ENCODE measurements at places on chromosomes 4 and X.

GRCh38 chr4:16794816-16795445, 103.5 kb downstream of the LDB2 start:
- no peak for DNase-seq

DNA sequence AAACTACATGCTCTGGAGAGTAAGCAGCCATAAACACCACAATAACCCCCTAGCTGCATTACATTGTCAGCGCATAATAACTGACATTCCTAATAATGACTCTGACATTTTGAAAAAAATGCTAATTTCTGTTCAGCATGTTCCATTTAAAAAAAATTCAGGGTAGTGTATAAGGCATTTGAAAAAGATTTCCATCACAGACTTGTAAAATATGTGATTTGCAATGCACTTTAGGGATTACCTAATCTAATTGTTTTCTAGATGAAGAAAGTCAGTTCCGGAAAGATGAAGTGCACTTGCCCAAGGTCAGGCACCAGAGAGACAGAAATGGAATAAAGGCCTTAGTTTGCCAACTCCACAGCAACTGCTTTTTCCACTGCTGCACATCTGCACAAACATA, 55.3 kb downstream of the FANCB start:
- no peak for DNase-seq

DNA sequence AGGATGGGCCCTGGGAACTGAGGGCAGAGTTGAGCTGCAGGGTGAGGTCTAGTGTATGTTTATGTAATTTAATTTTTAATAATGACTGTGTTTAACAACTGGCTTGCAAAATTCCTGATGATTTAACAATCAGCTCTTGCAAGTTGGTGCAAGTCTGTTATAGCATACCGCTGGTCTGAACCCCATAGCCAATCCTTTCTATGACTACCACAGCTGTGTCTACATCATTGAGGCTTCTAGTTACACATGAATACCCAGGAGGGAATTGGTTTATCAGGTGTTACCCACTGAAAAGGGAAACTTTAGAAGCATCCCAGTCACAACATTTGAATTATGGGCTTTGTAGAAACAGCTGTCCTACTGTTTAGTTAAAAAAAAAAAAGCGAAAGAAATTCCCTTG, 38.3 kb downstream of the SUPT20HL1 start:
- DNase-seq: no peak

DNA sequence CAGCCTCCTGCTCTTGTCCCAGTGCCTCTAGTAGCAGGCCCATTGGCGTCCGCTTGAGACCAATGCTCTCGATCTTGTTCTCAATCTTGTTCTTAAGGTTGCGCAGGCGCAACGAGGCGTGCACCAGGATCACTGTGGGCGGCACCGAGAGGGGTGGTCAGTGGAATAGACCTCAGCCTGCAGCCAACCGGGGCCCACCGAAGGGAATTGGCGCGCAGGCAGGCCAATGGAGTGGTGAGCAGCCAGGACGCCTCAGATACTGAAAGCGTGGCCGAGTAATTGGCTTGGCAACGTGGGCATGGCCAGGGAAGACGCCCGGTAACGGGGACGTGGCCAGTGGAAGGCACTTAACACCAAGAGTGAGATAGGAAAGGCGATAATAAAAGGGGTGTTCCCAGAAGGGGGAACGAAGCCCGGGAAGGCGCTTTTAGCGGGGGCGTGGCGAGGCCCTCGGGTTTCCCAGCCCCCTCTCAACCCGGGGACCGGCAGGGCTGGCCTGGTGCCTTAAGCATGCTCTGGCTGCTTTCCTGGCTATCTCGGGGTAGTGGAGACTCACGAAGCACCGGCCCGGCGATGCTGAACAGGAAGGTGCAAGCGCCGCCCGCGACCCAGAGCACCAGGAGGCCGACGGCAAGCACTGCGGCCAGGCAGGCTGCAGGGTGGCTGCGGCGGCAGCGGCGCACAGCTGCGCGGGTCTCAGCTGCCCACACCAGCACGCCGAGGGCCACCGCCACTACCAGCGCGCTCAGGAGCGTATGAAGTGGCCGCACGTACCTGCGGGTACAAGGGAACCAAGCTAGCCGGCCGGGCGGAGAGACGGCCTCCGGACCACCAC, 1.7 kb downstream of the PRAF2 start:
- DNase-seq: no peak

- DNase-seq: no peak
Measured at GRCh38 chr4:2141022-2141761, 82.1 kb downstream of the NAT8L start.

DNA sequence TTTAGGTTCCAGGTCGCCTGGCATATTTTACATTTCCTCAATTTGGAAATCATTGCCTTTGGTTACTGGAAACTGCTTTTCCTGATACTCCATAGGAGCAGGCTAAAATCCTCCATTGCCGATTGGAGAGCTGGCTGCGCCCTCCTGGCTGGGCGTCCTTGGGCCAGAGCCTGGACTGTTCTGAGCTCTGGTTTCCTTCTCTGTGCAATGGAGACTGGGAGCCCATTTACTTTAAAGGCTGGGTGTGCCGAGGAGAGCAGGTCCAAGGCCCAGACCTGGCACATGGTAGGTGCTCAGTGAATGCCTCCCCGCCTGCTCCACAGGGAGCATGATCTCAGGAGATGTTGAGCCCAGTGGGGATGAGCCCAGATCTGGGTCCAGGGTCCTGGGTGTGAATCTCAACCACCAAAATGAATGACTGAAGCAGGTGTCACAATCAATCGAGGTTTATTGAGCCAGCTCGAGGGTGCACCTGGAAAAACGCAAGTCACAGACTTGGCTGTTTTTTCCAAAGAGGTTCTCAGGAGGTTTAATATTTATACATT, 50.0 kb downstream of the EVC start:
- no peak for DNase-seq

DNA sequence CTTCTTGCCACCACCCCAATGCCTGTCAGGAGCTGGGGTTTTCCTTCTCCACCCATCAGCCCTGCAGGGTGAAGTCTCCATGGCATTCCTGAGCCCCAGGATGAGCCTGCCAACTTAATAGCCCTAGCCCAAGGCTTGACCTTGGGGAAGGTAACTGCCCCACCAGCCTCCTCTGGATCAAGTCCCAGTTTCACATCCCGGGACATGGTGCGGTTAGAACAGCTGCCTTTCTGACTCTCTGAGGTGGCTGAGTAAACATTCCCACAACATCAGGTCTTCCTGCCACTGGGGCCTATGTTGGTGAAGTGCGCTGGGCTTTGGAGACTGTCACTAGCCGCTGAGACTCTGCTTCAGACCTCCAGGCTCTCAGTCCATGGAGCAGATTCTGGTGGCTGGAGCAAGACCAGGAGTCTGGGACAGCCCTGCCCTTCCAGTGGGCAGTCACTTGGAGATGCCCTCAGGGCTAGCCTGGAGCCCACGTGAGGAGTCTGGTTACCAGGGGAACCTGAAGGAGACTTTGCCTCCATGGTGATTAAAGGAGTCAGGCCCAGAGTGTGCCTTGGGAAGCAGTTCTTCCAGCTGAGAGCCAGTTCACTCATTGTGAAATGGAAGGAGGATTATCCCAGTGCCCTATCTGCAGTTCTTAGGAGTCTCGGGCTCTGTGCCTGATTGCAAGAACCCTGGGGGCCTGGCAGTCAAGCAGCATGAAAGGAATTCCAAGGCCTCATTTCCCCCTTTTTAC, 56.8 kb downstream of the SMIM20 start:
- no peak for DNase-seq

DNA sequence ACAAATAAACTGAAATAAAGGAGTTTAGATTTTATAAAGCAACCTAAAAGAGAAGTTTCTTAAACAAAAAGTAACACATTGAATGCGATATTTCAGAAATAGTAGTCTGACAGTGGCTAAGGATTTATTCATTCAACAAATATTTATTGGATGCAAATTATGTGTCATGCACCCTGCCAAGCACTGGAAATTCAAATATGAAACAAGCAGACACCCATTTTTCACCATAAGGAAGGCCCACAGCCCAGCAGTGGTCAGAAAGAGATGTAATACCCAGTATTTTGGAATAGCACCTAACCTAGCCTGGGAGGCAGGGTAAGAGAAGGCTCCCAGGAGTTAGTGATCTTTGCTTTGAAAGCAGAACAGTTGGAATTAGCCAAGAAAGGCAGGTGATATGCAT, 855.1 kb upstream of the TENM3 start:
- no peak for DNase-seq

DNA sequence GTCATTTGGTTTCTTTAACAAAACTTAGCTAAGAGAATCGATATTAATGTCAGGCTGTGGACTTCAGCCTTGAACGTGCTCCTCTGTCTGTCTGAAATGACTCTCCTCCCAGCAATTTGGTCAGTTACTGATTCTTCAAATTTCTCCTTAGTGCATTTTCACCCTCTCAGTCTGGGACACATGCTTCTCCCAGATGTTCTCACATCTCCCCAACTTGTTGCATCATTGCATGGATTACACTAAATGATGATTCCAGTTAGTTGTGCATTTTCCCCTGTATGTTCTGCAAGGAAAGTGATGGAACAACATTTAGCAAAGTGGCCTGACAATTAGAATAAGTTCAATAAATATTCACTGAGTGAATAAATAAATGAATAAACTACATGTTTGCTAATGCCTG, 94.4 kb downstream of the NLGN4X start:
- no peak for DNase-seq

- DNase-seq: no peak
Measured at GRCh38 chrX:20531667-20532066, 265.0 kb upstream of the RPS6KA3 start.

- DNase-seq: peak; percentile 67
Measured at GRCh38 chr4:81472281-81473182, 825 bp upstream of the RASGEF1B start.

DNA sequence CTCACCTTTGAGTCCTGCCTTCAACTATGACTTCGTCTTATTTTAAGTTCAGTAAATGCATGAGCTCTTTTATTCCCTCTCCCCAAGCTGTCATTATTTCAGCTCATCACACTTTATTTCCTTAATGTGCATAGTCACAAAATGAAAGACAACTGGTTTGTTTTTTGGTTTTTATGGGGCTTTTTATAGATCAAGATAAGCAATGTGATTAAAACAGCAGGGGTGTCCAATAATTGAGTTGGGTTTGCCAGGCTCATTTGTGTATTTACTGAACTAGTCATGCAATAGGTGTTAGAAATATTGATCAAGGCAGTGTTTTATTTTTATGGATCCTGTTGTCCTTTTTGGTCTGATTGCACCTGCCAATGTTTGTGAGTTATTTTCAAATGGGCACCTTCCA, 102.2 kb downstream of the FRMPD4 start:
- DNase-seq: no peak

DNA sequence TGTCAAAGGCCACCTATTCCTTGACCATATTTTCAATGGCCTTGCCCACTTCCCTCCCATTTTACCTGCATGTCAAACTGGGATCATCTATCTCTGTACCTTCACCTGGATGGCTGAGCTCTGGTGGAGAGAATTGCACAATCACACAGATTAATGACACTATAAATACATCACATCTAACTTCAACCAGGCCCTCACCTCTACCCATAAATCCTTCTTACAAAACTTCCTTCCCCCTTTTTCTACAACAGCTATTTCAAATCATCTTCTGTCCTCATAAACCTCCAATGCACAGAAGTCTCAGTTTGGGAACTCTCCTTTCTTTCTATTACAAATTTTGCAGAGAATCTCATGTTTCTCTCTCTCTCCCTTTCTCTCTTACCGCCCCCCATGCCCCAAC, 9.2 kb downstream of the PALLD start:
- DNase-seq: no peak

DNA sequence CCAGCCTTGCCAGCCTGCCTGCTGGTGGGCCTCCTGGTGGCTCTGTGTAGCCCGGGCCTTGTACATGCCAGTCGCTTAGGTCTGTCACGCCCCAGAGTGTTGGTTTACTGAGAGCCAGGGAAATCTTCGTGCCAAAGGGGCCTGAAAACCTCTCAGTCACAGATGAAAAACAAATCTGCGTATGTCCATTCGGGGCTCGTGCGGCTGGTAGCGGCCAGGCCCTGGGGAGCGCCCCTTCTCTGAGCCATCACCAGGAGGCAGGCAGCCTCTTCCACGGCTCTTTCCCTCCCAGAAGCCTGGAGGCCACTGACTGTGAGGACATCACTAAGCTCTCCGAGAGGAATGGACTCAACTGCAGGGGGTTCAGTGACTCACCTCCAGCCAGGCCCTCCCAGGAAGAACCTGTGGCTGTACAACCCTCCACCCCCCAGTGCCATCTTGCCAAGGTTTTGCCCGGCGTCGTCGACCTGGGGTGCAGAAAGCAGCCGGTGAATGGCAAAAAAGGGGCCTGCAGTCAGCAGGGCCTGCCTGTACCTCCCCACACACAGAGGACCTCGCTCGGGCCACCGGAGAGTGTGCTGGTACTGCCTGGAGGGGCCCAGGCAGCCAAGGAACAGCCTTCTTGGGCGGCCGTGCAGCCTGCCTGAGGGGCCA, 162.2 kb downstream of the BCOR start:
- no peak for DNase-seq

DNA sequence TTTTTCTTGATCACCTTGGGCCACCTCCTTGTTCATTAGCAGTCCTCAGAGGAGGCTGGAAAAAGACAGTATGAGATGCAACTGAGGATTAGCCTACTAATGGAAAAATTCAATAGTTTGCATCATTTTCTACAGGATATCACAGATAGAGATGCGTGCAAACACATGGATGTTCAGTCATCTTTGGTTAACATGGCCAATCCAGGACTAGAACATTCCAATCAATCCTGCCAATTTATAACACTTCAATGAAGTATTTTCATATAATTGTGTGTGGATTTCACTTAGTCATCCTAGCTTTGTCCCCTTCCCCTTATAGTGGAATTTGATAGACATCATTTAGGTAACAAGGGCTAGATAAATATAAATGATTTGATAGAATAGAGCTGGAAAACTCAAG, 42.7 kb downstream of the MAML3 start:
- no peak for DNase-seq

DNA sequence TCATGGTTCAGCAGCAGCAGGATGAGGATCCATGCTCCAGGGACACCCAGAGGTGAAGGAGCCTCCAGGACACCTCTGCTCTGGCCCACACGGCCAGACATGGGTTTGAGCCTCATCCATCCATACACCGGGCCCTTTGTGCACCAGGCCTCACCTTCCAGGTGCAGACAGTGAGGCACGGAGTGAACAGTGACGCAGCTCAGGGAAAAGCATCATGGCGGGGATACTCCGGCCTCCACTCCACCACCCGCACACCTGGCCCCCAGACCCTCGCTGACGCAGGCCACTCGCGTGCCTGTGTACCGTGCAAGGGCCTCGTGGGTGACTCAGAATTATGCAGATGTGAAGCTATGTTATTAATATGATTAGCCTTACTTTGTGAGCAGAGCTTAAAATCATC, 33.3 kb downstream of the ADRA2C start:
- DNase-seq: no peak

All from NCI-H1436 (cell line).